Cerebellar cortex (tissue), 1 donor: ENCODE measurements at places on chromosomes 6 and 20.

DNA sequence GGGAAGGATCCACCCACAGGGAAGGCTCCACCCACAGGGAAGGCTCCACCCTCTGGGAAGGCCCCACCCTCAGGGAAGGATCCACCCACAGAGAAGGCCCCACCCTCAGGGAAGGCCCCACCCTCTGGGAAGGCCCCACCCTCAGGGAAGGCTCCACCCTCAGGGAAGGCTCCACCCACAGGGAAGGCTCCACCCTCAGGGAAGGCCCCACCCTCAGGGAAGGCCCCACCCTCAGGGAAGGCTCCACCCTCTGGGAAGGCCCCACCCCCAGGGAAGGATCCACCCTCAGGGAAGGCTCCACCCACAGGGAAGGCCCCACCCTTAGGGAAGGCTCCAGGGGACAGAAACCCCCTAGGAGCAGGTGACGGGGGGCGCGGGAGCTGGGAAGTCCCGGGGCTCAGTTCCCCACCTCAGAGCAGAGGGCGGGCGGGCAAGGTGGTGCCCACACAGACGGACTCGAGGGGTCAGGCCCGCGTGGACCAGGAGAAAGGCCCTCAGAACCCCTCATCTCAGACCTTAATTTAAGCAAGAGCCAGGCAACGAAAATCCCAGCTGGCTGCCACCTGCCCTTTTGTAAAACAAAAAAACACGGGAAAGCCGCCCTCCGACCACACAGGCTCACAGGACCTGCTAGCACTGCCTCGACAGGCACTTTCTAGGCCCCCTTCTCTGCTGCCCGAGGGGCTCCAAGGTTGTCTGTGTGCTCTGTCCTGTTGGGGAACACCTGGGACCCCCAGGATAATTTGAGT, 39.7 kb downstream of the KCNQ2 start:
- DNase-seq: no peak

GRCh38 chr6:14849185-14849584, 396.7 kb upstream of the JARID2 start:
- DNase-seq: no peak

DNA sequence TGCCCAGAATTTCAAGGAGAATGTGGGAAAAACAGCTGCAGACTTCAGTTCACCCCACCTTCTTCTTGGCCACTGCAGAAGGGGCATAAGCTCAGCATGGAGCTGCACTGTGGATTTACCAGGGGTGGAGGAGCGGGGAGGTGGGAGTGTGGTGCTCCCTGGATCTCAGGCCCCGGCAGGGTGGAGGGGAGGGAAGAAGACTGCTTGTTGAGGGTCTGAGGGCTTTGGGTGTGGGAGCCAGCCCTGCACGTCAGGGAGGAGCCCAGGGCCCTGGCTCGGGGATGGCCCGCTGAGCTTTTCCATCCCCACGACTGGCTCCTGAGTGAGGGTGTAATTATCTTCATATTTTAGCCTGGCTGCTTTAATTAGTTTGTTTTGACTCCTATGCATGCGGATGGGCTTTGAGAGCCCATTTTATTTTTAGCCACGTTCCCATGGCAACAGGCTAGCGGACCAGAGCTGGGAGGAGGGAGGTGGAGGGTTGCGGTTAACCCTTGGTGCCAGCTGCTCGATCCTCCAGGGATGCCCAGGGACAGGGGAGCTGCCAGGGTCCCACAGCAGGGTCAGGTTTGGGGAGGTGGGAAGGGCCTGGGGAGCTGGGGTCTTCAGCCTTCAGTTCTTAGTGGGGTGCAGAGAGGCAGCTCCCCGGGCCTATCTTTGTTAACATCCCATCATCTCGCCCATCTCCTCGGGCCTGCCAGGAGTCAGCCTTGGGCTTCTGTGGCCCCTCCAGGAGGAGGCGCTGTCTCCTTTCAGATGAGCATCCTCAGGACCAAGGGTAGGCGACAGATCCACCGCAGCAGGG, 68.2 kb downstream of the RAB44 start:
- peak; percentile 96 for DNase-seq

DNA sequence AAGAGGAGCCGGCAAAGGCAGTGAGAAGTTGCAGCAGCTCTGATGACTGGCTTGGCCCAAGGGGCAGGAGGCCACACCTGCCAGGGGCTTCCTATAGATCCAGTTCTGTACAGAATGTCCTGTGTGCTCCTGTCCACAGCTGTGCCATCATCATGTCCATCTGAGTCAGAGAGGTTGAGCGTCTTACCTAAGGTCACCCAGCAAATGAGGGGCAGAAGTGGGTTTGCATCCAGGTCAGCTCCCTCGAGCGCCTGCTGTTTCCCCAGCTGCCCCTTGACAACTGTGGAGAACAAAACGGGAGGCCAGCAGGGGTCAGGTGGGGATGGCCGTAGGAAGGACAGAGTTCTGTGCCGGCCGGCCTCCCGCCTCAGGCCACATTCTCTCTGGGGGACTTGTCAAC, 47.6 kb downstream of the DLGAP4 start:
- DNase-seq: no peak

GRCh38 chr20:6663104-6663503, 104.4 kb upstream of the BMP2 start:
- DNase-seq: no peak

DNA sequence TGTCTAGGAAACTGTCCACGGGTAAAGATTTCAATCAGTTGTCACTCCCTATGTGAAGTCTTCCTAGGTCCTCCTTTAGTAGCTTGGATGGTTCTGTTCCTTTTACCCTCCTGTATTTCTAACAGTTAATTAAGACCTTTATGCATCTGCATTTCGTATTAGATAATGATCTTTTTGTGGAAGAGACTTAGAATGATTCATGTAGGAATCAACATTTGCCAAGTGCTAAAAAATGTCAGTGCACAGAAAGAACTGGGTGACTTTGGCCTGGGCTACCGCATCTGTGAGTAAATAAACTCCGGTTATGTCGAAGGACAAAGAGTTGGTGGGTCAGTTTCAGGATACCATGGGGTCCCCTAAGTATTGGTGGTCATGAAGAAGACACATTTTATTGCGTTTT, 918.0 kb downstream of the TFAP2A start:
- no peak for DNase-seq

DNA sequence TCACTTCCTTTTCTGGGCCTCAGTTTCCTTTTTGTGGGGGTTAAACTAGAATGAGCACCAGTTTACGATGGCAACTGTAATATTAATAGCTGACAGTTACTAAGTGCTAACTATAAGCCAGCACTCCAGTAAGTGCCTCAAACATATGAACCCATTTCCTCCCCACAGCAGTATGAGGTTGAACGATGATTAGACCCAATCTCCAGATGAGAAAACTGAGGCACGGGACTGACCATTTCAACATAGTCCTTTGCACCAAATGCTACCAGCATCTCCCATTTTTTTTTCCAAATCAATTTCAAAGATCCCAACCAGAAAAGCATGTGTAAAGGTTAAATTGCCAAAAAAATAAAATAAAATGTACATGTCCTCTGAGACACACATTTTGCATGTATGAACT, 7.1 kb downstream of the SLC13A3 start:
- no peak for DNase-seq

DNA sequence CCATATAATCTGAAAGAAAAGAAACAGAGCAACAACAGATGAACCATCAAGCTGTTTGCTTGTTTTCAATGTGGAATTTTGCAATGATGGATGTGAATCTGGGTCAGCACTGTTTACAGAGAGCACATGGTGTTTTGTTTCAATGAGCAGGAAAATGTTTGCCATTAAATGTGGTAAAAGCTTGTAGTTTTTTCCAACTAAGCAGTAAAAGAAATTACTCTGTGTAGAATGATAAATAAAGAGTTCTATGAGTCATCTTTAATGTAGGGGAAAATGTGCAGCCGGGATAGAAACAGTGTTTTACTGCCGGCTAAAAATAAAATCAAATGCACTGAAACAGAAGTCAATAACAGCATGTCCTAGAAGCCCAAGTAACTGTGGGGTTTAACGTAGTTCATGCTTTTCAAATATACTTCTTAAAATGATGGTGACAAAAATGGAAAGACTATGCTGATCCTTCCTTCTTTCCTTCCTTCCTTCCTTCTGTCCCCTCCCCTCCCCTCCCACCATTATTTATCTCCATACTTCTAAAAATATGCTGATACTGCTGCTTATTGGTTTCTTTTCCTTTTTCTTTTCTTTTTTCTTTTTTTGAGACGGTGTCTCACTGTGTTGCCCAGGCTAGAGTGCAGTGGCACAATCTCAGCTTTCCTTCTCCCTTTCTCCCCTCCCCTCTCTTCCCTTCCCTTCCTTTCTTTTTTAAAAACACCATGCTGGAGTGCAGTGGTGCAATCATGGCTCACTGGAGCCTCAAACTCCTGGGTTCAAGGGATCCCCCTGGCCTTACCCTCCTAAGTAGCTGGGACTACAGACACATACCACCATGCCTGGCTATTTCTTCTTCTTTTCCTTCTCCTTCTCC, 6.3 kb upstream of the NAA20 start:
- peak; percentile 84 for DNase-seq

GRCh38 chr20:55538261-55538908, 466.9 kb downstream of the CBLN4 start:
- no peak for DNase-seq

DNA sequence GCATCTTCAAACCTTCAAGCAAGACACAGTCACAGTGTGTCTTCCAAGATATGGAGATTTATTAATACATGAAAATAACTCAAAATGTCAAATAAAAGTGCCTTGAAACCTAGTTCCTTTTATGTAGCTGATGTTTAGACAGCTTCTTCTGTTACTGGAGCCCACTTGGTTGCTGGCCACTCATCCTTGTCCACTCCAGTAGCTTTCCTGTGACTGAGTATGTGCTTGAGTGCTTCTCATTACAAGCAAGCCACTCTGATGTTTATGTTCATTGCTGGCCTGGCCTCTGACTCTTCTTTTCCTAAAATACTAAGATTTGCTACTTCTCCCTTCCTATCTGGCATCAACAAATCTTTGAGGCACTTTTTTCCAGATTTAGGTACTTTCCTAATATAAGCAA, 545.2 kb upstream of the MAN1A1 start:
- DNase-seq: no peak

- DNase-seq: no peak
These were observed 16.3 kb downstream of the COL21A1 start for GRCh38 chr6:56230976-56231566.

- no peak for DNase-seq
These were observed 2.3 kb downstream of the SUPT3H start for GRCh38 chr6:45375449-45375848.

GRCh38 chr6:112415366-112415765, 68.2 kb downstream of the RFPL4B start:
- DNase-seq: no peak

DNA sequence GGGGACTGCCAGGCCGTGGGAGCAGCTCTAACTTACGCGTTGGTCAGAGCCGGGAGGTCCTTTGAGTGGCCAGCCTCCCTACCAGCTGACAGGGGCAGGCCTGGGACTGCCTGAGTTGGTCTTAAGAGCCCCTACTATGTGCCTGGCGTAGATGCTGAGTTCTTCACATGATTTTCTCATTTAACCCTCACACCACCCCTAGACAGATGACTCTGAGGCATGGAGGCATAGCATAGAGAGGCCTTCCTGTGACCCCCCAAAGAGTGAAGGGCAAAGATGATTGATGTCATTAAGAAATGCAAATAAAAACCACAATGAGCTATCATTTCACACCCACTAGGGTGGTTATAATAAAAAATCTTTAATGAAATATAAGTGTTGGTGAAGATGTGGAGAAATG, 36.8 kb downstream of the MRPL14 start:
- DNase-seq: no peak

GRCh38 chr6:130740308-130740707, 86.9 kb upstream of the SMLR1 start:
- no peak for DNase-seq

DNA sequence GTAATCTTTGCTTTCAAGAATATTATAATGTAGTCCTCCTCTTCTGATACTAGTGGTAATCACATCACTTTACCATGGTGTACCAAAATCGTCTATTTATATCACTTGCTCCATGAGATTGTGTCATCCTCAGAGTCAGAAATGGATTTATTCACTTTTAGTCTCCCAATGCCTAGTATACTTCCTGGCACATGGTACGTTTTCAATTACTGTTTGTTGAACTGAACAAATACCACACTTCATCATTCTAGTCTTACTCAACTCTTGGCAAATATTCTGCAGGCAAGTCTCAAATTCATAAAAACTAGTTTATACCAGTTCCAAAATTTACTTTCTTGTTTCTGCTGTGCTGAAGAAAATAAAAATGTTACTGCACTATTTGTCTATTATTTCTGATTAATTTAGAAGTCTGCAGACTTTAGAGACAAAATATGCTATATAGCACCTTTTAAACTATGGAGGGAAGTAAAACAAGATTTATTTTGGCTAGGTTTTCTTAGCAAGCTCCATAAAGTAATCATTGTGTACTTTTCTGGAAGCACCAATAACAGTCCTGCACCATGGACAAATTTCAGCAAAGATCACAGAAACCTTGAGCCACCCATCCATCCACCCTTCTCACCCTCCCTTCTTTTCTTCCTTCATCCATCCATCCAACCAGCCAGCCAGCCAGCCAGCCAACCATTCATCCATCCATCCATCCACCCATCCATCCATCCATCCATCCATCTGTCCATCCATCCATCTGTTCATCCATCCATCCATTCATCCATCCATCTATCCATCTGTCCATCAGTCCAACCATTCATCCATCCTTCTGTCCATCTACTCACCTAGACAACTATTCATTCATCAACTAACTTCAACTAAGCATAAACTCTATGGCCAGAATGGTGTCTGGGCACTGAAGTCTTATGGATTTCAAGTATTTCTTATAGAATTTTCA, 102.1 kb upstream of the STMND1 start:
- no peak for DNase-seq

DNA sequence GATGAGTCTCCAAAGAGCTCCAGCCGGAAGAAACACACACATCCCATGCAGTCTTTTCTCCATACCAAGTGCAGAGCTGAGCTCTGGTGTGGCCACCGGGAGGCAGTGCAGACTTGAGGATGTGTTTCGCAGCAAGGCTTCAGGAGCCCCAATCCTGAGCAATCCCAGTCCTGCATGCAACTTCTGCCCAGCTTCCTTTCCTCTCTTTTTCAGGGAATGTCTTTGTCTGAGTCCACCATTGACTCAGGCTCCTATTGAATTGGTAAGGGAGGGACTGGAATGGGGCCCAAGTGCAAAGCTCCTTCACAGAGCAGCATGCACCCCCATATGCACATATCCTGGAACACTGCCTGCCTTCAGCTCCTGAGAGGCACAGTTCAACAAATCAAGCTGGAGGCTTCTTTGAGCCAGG, 50.5 kb upstream of the ASIP start:
- peak; percentile 84 for DNase-seq

GRCh38 chr6:112931832-112932231, 584.7 kb downstream of the RFPL4B start:
- DNase-seq: no peak

DNA sequence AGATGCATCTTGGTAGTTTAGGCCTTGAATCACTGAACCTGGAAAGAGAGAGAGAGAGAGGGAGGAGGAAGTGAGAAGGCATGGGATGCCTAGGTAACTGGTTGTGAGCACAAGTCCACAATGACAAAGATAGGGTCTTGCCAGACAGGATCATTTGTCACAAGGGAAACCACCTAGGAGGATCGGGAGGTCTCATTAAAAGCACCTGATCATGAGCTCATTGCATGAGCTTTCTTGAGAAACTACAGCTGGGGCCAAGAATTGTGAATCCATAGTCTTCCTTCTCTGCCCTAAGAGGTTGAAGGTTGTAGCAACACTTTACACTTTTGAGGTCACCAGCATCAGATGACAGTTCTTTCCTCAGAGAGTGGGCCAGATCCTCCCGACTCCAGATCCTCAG, 195.7 kb downstream of the CD83 start:
- DNase-seq: no peak

- no peak for DNase-seq
These were observed 14.6 kb upstream of the TOX2 start for GRCh38 chr20:43900121-43900466.
